ENCODE measurements at places on chromosomes 7 and 10. TPM values are rescaled to one million over a fixed set of nuclear protein-coding genes. Genes with fewer than 3 reads are reported as not detected.

GRCh38 chr7:15937571-15937970 lies 251.1 kb upstream of the MEOX2 start:
- no peak for DNase-seq

Gene CDC123
- total RNA-seq = 33.2 TPM

Gene HOXA6
- 15.3 TPM for total RNA-seq

DNA sequence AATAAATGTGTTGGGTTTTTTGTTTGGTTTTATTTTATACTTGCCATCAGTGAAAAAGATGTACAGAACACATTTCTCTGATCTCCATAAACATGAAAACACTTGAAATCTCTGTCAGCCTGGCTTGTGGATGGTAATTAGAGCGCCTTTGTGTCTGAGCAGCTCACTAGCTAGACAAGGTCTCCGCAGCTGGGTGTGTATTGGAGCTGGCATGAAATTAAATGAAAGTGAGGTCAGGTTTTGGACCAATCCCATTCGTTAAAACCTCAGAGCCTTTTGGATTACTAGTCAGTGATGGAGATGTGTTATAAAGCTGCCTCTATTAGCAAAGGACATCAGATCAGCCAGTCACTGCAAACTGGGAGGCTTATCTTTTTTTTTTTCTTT lies 2.7 kb downstream of the FRAT1 start:
- no peak for DNase-seq

Gene IL15RA
- total RNA-seq = 24.8 TPM
